Fibroblast of gingiva (primary cell): ENCODE measurements at places on chromosomes 2 and 18.

- DNase-seq, result no peak
Measured at GRCh38 chr2:125711075-125711474, 944.9 kb upstream of the GYPC start.

- peak; percentile 99 for DNase-seq
Measured at GRCh38 chr2:186848873-186849578, at the start of gene ZSWIM2. ZSWIM2 (minus strand) TSS chr2:186849170; CDS start chr2:186849130, 40 bp downstream.

- DNase-seq, result no peak
Measured at GRCh38 chr2:1606046-1606400, 138.3 kb downstream of the PXDN start.

GRCh38 chr18:39655341-39655740, 2089.7 kb upstream of the CELF4 start:
- DNase-seq, result peak; percentile 10

DNA sequence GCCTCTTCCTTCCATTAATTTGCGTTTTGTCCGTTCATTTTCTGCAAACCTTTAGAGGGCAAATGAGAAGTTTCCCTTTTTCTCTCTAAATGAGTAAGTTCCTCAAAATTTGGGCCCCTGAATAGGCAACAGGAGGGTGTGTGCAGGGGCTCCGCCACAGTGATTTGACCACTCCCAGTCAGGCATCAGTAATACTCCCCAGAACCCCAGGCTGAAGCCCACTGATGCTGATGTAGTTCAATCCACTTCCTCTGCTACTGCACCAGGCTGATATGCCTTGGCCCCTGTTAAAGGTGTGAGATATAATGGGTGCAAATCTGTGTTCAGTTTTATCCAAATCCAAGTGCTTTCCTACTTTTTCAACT, 1150.0 kb downstream of the RPIA start:
- no peak for DNase-seq

GRCh38 chr2:207154556-207155510, 10.9 kb downstream of the KLF7 start:
- no peak for DNase-seq

DNA sequence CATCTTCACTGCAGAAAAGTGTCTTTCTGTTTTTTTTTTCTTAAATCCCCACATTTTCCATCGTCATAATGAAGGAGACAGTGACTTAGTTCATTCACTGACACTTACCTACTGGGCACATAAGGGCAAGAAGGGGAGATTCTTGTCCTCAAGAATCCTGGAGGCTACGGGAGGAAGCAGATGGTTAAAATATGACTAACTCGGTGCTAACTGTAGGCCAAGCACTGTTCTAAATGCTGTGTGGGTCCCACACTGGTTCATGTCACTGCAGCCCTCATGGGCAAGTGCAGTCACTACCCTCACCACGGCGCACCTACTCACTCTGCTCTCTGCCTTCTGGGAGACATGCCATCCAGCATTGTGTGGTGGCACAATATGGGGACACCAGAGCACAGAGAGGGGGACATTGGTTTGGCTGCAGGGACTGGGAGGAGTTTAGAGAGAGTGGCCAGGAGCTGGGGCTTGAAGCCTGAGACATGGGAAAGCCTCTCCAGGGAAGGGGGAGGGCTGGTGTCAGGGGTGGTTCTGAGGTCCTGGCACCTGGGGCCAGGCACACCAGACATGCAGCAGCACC, 305.2 kb downstream of the MYCN start:
- DNase-seq, result no peak

- no peak for DNase-seq
Measured at GRCh38 chr2:66813976-66814375, 379.1 kb downstream of the MEIS1 start.

GRCh38 chr18:36543991-36544725, 246.6 kb downstream of the FHOD3 start:
- DNase-seq, result peak; percentile 10

DNA sequence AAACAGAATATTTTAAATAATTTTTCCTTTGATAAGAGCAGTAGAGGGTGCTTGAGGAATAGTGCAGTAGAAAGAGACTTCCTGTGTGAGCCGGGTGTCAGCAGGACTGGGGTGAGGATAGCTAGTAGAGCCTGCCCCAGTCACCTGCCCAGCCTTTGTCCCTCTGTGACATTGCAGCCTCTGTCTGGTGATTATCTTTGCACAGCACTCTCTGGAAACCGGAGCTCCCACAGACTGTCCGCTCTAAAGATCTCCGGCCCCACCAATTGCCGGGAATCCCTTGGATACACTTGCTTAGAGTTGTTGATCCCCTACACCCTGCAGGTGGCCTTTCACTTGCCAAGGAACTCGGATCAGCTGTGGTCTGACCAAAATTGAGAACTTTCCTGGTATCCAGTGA, 1081.3 kb upstream of the TMEFF2 start:
- DNase-seq, result no peak

DNA sequence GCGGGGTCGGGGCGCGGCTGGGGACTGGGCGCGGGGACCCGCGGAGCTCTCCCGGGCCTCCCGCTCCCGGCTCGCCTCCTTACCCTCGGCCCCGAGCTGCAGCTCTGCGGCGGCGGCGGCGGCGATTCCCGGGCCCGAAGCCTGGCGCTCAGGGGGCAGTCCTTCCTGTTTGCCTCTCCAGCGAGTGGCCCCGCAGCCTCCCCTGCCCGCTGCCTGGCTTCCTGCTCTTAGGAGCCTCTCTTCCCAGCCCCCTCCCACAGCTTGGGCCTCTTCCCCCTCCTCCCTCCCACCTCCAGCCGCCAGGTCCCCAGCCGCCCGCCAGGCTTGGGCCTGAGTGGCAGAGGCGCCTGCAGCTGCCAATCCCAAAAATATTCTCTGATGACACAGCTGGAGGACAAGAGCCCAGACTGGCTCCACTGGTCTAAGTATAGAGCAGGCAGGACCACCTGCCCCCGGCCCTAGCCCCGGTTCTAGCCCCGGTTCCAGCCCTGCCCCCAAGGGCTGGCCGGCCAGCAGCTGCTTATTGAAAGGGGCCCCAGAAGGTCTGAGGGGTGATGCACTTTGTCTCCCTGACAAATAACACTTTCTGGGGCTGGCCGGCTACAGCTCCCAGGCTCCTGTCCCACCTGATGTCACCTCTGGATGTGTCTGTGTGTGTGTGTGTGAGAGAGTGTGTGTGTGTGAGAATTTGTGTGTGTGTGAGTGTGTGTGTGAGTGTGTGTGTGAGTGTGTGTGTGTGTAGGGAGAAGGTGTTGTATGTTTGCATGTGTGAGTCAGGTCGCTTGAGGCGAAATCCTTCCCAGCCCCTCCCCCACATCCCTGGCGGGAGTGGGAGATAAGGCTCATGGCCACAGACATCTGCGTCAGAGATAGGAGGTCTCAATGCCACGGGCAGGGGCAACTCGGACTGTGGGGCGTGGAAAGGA, at the start of gene OBSL1:
Gene OBSL1 (minus strand): TSS at position 229 of the 926 bp plus-strand sequence. CDS start 307 bp downstream, outside the sequence.
- DNase-seq, result peak; percentile 70

- DNase-seq, result no peak
Measured at GRCh38 chr2:65165558-65165957, 35.7 kb upstream of the RAB1A start.

- DNase-seq, result no peak
Measured at GRCh38 chr2:74850496-74851190, 16.7 kb downstream of the HK2 start.

DNA sequence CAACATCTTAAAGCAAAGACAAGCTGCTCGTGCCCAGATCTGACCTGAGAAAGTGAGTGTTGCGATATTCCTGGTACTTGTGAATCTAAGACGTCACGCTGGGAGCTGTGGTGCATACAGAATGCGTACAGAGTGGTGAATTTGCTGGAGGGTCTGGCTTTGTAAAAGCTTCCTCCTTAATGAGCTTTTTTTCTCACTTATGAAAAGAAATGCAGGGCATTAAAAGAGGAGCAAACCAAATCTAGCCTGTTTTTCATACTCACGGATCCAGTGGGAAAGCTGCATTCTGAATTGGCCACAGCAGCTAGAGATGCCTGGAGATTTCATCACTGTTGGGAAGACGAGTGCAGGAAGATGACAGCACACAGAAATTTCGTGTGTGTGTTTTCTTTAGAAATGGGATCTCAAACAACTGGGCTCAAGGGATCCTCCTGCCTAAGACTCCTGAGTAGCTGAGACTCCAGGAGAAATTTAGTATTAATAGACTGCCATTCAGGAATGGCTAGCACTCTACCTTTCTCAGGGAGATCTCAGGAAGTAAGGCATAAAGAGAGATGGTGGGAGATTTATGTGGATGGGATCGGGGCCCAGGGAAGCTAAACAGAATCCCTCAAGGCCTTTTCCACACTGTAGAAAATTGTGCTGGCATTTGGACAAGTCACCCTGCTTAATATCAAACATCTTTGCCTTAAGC, 181.3 kb downstream of the ALPK2 start:
- DNase-seq, result peak; percentile 36

GRCh38 chr2:128638341-128639119, 319.9 kb upstream of the HS6ST1 start:
- peak; percentile 56 for DNase-seq

- DNase-seq, result no peak
Measured at GRCh38 chr18:48049757-48050156, 119.3 kb upstream of the SMAD2 start.

- no peak for DNase-seq
Measured at GRCh38 chr2:111100765-111101162, 19.9 kb upstream of the BCL2L11 start.
